RPMI7951 (cell line): ENCODE measurements at places on chromosomes 16 and 17. TPM values are rescaled to one million over a fixed set of nuclear protein-coding genes. Genes with fewer than 3 reads are reported as not detected.

The TBC1D3K gene
- total RNA-seq, result not detected in 2 replicates

The PIGS gene
- total RNA-seq, result 55.5 and 58.8 TPM in 2 replicates

The CCL18 gene
- total RNA-seq, result not detected in 2 replicates

The MOSMO gene
- 13.1 and 13.3 TPM in 2 replicates for total RNA-seq

The KRT28 gene
- total RNA-seq, result not detected in 2 replicates

The UMOD gene
- not detected in 2 replicates for total RNA-seq

The AGRP gene
- not detected in 2 replicates for total RNA-seq

The SLFN14 gene
- total RNA-seq, result not detected in 2 replicates

The HOXB13 gene
- total RNA-seq, result 4.7 and 5.4 TPM in 2 replicates

The SHPK gene
- total RNA-seq, result 9.2 and 11.3 TPM in 2 replicates

The RFWD3 gene
- total RNA-seq, result 37.5 and 44.9 TPM in 2 replicates
